ENCODE measurements at places on chromosomes 5 and 9. TPM values are rescaled to one million over a fixed set of nuclear protein-coding genes. Genes with fewer than 3 reads are reported as not detected.

GRCh38 chr5:34916518-34916917 is 1.0 kb downstream of the BRIX1 start:
- peaks cover 45% of the 10 kb centered on the region for H3K36me3 ChIP-seq
- no peaks in the 10 kb centered on the region for H3K27me3 ChIP-seq
- peak overlapping the region; percentile 97 for H3K4me3 ChIP-seq
- H3K27ac ChIP-seq: peak overlapping the region; percentile 86
- DNase-seq: no peak

- no peak overlapping the region for H3K4me3 ChIP-seq
- no peaks in the 10 kb centered on the region for H3K36me3 ChIP-seq
- no peaks in the 10 kb centered on the region for H3K27me3 ChIP-seq
- no peak for DNase-seq
- H3K4me1 ChIP-seq: no peaks in the 10 kb centered on the region
These were observed 152.5 kb downstream of the PPP2R2B start for GRCh38 chr5:146726020-146726419.

Gene ADRA1B
- not detected for total RNA-seq

GRCh38 chr9:119004618-119004990 is 364.6 kb downstream of the BRINP1 start:
- peak; percentile 85 for DNase-seq
- H3K27me3 ChIP-seq: no peaks in the 10 kb centered on the region
- no peaks in the 10 kb centered on the region for H3K36me3 ChIP-seq
- H3K4me3 ChIP-seq: no peak overlapping the region
- H3K27ac ChIP-seq: peak overlapping the region; percentile 51

Gene CERCAM
- total RNA-seq: 28.0 TPM

Gene WDR55
- total RNA-seq: 15.5 TPM

Gene WDR31
- total RNA-seq: 0.79 TPM

Measured in SJCRH30 (cell line).